ENCODE measurements at places on chromosomes 1 and 21.

- peak; percentile 88 for DNase-seq
Observed at GRCh38 chr21:42120101-42120902, 49.2 kb downstream of the UMODL1 start.

GRCh38 chr1:234230414-234230862 is 142.8 kb upstream of the COA6 start:
- no peak for DNase-seq

DNA sequence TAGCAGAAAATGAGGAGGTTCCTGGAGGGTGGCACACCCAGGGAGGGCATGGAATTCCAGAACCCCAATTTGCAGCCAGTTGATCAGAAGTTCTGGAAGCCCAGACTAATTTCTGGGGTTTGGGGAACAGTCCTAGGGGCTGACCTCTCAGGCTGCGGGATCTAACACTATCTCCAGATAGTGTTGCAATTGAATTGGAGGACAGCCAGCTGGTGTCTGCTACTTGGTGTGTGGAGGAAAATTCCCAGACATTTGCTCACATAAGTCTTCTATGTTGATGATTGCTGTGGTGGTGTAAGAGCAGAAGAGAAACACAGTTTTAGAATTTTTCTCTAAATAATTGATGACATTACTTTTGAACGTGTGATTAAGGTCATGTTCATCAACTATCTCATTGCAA is 154.3 kb upstream of the RNPC3 start:
- no peak for DNase-seq

DNA sequence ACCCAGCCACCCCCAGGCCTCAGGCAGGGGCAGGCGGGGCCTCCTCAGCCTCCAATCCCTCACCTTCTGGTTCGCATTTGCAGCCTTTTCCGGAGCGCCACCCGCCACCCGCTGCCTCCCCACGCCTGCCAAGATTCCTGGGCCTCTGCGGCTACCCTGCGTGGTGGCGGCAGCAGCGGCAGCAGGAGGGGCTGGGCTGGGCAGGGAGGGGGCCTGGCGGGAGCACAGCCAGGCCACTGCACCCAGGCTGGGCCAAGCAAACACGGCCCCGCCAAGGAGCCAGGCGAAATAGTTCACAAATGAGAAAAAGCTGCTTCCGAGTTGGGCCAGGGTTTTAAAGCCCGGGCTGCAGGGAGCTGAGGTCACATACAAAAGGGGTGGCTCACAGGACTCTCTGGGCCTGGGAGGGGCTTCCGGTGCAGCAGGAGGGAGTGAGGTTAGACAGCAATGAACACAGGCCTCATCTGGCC is 9.8 kb downstream of the COL8A2 start:
- DNase-seq = no peak

DNA sequence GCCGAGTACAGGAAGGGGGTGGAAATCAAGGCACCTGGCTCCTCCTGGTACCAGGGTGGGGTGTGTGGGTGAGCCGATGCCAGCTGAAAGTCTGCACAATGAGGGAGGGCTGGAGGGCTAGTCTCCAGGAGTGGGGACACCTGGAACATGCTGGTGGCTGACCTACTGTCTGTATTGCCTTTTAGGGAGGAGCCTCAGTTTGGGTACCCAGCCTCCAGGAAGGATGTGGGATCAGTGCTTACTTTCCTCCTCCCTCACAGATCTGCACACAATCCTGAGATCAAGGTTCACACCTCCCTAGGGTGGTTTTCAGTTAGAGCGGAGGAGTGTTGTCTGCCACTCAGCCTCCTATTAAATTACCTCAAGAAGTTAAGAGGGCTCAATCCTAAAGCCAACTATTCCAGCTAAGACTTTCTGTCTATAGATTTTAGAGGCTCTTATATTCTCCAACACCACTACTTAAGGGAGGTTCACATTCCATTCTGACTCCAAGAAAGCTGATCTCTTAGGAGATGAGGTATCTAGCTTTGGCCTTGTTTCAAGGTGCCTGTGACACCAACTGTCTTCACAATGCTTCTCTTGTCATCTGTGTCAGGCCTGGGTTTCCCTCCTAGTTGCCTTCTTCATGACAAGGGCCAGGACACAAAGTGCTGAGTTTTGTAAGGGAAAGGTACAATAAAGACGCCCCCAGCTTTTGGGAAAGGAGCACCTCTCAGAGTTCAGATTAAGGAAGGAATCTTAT is 15.7 kb downstream of the SSR2 start:
- DNase-seq = no peak

DNA sequence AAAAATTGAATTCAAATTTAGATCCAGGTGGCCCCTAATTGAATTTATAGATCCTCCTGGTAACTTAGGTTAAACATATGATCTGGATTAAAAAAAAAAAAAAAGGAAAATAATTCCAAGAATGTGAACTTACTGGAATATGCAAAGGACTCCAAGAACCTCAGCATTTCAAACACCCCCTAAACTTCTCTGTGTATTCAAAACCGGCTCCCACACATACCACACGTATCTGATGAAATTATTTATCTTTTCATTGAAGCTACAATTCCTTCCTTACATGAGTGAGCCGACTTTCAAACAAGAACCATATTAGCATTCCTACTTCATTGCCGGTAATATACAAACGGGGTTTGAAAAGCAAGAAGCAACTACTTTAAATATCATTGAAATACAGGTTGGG is 61.4 kb upstream of the FMN2 start:
- DNase-seq = no peak

DNA sequence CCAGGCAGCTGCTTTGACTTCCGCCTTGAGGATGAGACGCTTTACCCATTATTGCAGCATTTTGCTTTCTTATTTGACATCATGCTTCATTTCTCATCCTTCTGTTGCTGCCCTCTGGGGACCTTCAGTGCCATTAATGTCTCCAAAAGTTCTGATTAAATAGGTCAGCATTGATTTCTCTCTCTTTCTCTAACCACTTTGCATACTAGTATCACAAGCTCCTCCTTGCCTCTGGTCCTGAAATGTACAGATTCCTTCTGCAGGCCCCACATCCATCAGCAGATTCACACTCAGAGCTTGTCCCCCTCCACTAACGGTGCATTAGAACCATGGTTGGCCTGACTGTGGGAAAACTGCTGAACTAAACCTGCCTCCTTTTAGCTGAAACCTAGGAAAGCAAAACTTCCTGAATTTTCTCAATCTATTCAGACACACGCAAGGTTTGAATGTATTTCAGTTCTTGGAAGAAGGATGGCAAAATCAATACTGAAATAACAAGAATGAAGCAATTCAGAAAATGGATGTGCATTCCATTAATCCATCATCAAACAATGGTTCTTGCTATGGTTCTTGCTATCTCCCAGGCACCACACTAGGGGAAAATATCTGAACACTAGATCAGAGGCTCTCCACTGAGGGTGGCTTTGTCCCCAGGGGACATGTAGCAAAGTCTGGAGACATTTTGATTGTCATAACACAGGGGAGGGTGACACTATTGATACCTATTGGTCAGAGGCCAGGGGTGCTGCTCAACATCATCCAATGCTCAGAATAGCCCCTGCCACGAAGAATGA is 154.5 kb downstream of the PCP4 start:
- no peak for DNase-seq

DNA sequence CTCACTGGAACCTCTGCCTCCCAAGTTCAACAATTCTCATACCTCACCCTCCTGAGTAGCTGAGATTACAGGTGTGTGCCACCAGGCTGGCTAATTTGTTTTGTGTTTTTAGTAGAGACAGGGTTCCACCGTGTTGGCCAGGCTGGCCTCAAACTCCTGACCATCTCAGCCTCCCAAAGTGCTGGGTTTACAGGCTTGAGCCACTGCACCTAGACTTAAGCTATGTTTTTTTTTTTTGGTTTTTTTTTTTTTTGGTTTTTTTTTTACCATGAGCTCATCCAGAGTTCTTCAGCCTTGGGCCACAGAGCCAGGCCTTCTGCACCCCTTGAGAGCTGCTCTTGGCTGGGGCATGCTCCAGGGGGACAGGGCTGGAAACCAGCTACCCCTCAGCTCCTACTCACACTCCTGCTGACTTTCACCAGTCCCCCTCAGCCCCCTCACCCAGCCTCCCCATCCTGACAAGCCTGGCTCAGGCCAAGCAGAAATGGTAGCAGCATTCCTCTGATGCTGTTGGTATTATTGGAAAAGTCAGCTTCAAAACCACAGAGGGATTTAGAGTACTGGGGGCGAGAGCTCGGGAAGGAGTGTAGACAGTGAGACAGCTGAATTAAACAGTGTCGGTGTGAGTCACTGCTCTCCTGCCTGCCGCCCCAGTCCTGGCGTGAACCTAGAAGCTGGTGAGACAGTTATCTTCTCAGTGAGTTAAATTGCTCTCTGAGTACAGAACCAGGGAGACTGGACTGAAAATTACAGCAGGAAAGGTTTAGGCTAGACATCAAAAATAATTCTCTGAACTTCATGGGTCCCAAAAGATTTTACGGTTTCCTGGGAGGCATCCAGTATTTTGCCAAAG is 63.7 kb downstream of the NAV1 start:
- DNase-seq = no peak

DNA sequence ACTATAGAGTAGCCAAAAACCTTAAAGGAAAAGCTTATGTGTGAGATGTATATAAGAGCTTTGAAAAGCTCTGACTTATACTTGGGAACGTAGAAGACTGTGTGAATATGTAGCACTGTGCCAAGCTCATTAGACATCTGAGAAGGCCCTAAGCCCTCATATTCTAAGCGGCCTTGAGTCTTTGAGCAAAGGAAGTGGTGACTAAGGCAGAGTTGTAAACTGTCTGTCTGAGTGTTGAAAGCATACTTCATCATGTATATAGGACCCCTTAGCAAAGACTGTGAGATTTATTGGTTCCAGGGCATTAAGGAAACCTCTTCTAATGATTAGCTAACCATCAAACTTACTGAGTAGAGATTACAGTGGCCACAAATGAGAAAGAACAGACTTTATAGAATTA is 153.3 kb upstream of the LYPLAL1 start:
- DNase-seq = no peak

DNA sequence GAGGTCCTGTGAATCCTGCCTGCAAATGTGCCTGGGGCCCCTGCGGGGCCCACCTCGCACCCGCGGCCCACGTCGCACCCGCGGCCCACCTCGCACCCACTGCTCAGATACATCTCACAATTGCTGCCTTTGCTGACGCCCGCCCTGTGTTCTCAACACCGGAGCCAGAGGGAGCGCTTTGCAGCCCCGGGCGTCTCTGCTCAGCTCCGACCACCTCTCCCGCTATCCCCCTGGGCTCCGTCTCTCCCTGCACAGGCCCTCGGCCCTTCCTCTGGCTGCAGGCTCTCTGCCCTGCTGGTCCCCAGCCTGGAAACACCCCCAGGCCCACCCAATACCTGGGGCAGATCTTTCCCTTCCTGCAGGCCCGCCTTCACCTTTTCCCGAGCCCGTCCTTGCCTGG is 44.8 kb downstream of the TP73 start:
- DNase-seq = no peak

DNA sequence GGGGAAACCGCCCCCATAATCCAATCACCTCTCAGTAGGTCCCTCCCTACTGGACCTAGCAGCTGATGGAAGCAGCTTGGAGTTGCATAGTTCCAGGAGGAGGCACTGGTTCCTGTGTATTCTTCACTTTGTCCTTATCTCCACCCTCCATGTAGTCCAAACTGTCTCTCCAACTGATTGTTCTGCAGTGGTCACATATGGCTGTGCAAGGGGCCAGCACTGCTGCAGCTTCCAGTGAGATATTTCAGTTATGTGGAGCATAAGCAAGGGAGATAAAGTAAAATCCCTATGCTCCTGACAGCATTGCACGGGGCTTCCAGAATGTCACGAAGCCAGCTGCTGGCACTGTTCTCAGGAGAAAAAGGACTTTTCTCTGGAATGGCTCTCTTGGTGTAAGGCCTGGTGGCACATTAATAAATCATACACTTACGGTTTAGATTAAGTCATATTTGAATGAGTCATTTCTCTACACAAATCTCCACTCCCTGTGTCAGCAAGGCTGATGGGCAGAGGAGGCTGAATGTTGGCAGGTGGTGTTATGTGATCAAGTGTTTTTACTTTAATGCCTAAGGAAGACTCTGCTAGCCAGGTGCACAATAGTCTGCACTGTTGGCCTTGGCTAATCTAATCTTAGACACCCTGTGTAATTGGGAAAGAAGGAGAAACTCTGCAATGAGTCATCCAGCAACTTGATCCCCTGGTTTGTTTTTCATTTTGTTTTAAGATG is 93.4 kb downstream of the KCNK1 start:
- no peak for DNase-seq

GRCh38 chr1:2962946-2963345 is 58.3 kb upstream of the ACTRT2 start:
- no peak for DNase-seq

DNA sequence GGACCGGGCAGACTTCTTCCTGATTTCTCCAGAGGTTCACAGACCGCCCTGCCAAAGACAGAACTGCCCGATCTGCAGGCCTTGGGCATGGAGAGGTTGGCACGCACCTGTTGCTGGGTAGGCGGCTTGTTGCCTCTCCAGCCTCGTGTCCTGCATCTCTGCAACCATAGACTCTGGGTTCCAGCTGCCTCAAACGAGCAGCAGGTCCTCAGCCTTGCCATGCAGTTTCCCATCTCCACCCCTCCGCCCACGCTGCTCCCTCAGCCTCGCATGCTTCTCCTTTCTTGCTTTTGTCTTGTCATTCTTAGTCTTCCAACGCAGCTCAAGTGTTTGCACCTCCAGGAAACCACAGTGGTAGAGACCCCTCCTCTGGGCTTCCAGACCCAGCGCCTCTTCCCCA is 126.2 kb downstream of the LACTBL1 start:
- no peak for DNase-seq

GRCh38 chr1:24470592-24470991 is 32.0 kb upstream of the RCAN3 start:
- no peak for DNase-seq

- DNase-seq = no peak
Observed at GRCh38 chr1:116373431-116374352, 648 bp downstream of the ATP1A1 start.

DNA sequence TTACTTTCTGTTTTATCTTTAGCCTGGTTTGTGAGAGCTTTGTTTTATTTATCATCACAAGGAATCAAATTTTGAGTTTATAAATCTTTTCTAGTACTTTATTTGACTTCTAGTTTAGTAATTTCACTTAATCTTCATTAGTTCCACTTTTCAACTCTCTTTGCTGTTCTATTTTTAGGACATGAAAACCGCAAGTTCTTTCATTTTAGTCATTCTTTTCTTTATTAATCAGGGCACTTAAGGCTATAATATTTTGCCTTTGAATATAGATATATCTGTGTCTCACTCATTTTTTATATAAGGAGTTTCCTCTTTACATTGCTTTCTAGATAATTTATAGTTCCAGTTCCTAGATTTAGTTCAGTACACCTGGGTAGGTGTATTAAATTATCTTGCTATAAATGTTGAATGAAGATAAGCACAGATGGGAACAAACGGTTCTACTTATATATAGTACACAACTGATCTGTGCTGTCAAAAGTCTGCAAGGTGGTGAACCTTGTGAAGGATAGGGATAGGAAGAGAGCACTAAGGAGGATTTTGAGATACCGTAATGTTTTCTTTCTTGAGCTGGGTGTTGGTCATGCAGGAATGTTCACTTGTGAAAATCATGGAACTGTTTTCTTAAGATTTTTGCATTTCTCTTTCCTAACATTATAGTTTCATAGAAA is 402.3 kb downstream of the RYR2 start:
- no peak for DNase-seq

- no peak for DNase-seq
Observed at GRCh38 chr1:100415498-100415778, 63.1 kb downstream of the CDC14A start.

GRCh38 chr1:65104854-65105534 is 43.0 kb upstream of the AK4 start:
- DNase-seq = no peak
